Fibroblast of lung (primary cell): ENCODE measurements at places on chromosomes 6 and 20.

GRCh38 chr6:14664112-14664601 lies 546.6 kb downstream of the CD83 start:
- DNase-seq = no peak

DNA sequence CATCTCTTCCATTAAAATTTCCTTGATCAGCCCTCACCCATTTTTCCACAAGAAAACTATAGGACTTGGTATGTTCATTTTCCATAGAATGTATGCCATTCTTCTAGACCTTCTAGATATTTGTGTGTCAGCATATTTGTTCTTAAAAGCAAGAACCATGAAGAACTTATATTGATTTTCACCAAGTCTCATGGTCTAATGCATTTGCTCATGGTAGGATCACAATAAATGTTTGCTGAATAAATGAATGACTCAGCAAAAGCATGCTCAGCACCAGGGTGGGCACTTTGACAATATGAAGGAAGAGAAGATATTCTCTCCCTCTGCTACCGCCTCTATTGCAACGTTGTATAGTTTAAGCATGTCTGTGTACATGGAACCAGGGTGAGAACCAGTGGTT lies 805.5 kb upstream of the SLC35B3 start:
- no peak for DNase-seq

DNA sequence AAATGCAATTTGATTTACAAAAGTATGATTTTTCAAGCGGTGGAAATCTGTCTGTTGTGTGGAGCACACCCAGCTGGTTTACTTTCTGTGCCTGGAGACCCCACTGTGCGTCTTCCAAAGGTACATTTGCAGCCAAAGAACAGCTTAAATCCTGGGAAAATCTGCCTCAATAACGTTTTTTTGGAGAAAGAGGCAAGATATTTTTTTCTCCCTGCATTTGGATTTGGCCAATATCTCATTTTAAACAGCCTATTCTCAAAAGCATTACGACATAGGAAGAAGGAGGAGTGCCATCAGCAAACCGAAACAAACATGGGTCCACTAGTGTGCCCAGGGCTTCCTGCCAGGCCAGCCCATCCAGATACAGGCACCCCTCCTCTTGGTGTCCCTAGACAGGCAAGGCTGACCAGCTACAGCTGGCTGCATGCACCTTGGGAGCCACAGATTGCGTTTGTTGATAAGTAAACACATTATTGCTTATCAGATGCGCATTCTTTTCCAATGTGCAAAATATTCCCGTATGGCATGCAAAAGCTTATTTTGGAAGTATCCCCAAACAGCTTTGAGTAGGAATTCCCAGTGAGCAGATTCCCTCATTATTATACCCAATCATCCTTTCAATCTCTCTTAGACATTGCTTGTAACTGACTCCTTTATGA lies 184.5 kb upstream of the MARCKS start:
- DNase-seq = peak; percentile 69

DNA sequence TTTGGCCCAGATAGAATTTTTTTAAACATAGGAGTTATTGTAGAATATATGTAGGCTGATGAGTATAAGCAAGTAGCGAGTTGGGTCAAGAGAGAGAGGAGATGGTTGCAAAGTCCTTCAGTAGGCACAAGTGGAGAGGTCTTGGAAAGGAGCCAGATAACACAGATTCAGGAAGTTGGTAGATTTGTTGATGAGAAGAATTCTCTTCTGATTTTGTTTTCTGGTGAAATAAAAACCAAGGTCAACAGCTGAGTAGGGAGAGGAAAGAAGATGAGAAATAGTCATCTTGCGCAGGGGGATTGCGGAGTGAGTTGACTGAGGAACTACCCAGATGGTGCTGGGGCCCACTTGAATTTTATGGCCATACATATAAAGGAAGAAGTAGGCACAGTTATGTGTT lies 17.4 kb upstream of the CD83 start:
- no peak for DNase-seq

GRCh38 chr20:47500554-47500953 lies 1.1 kb upstream of the NCOA3 start:
- no peak for DNase-seq

- no peak for DNase-seq
Observed at GRCh38 chr6:15339081-15339480, 93.2 kb downstream of the JARID2 start.

DNA sequence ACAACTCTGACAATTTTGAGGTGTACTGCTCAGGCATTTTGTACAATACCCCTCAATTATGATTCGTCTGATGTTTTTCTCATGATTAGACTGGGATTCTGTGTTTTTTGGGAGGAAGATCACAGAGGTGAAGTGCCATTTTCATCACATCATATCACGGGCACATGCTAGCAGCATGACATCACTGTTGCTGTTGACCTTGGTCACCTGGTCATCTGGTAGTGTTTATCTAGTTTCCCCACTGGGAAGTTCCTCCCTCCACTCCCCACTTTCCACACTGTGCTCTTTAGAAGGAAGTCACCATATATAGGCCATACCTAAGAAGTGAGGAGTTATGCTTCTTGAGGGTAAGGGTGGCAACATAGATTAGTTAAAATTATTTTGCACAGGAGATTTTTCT lies 20.8 kb downstream of the GCM2 start:
- DNase-seq = no peak

DNA sequence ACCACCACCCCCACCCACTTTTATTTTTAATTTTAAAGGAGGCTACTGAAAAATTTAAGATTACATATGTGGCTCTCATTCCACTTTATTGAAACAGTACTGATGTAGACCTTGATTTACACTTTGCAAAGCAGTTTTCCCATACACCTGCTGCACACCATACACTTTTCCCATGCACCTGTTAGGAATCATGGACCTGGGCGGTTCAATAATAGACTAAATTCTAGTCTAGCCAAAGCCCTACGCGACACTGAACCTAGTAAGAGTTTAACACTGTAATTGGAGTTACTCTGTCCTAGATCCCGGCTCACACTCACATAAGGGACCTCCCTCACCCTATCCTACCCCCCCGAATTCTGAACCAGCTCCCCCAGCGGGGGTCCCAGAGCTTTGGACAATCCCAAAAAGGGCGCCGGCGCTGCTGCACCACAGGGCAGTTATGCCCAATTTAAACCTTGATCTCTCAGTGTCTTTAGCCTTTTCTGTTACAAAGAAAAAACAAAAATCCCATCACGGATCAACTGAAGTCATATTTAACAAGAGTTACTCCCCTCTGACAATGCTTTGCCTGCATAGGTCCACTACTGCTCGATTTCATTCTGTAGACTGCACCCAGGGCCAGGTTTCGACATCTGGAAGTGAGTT lies 2.4 kb upstream of the GCLC start:
- no peak for DNase-seq

GRCh38 chr6:41967312-41968287 lies 26.0 kb upstream of the CCND3 start:
- DNase-seq = peak; percentile 72

- DNase-seq = no peak
Observed at GRCh38 chr6:71466362-71466761, 177.8 kb downstream of the OGFRL1 start.

- peak; percentile 59 for DNase-seq
Observed at GRCh38 chr20:16761305-16761829, 13.2 kb downstream of the OTOR start.
